ENCODE measurements at places on chromosomes 5 and 9.
A peak's percentile ranks its signal among the peaks of the same experiment; 100 is the strongest.

DNA sequence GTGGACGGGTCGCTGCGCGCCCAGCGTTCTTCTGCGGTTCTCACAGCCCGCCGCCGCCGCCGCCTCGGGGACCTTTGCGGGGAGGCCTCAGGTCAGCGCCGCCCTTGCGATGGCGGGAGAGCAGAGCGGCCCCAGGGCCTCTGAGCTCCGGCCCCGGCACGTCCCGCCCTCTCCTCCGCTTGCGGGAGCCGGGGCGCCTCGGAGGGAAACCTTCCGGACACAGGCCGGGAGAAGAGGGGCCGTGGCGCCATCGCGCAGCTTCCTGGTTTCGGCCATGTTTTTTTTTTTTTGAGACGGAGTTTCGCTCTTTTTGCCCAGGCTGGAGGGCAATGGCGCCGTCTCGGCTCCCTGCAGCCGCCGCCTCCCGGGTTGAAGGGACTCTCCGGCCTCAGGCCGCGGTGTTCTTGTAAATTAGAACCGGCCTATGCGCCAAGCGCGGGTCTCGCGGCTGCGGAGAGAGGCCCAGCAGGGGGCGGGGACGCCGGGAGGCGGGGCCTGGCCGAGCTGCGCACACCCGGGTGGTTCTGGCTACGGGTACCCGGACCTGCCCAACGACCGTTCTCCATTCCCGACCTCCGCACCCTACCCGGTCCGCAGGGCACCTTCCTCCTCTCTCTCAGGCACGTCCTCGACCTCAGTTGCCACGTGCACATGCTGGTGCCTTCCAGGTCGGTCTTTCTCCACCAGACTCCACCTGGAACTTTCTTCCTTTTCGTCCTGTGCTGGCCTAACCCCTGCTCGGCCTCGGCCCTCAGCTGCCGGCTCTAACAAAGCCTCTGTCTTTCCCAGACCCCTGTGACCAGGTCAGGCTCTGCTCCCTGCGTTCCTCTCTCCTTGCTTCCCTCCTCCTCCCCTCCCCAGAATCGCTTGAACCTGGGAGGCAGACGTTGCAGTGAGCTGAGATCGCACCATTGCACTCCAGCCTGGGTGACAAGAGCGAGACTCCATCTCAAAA lies 28.8 kb upstream of the MGAT1 start:
- peak; percentile 55 for DNase-seq

DNA sequence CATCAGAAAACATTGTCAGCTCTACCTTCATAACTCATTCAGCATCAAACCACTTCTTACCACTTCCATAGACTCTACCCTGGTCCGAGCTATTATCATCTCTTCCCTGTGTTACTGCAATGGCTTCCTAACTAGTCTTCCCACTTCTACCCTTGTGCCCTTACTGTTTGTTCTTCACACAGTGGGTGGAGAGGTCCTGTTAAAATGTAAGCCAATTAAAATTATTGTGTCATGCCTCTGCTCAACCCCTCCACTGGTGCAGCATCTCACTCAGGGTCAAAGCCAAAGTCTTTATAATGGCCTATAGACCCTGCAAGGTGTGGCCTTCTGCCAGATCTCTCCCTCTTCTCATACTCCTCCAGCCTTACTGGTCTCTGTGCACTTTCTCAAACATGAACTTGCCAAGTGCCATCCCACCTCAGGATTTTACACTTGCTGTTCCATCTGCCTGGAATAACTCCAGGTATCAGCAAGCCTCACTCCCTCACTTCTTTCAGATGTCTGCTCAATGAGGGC lies 22.8 kb upstream of the ARAP3 start:
- no peak for DNase-seq

- DNase-seq: no peak
Measured at GRCh38 chr9:113506090-113506589, 42.6 kb downstream of the RGS3 start.

- DNase-seq: no peak
Measured at GRCh38 chr9:6689893-6690674, 44.6 kb upstream of the GLDC start.

DNA sequence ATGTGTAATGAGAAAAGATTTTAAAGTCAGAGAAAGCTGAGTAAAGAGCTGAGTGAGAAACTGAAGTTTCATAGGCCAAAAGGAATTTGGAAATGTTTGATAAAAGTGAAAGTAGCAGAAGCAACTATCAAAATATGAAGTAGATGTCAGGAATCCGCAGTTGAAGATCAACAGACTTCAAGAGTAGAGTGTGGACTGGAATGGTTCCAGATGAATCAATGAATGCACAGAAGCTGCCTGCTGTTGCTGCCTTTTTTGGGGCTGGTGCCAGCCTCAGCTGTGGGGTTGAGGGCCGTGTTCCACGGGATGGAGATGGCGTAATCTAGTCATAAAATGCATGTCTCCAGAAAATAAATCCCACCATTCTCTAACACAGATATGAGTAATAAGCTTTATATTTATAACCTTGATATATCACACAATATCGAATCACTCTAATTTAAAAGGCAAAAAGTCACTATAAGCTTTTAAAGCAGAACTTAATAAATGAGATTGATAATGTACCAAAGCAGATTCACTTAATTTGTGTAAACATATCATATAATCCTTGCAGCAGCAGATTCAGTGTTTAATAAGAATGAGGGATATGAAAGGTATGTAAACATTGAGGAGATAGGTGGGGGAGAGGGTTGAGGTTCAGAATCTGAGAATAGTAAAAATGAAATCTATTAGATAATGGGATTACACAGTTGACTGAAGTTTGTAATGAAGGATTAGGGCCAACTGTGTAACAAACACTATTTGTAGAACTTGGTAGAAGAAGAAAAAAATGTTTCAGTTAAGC lies 652.3 kb upstream of the FTMT start:
- DNase-seq: no peak

Measured in urinary bladder (tissue), 4 donors.